ENCODE measurements at places on chromosomes 3 and 15.

GRCh38 chr3:194586836-194587235, 46.4 kb downstream of the TMEM44 start:
- no peak for DNase-seq

GRCh38 chr3:155129396-155129795, 49.3 kb downstream of the MME start:
- no peak for DNase-seq

DNA sequence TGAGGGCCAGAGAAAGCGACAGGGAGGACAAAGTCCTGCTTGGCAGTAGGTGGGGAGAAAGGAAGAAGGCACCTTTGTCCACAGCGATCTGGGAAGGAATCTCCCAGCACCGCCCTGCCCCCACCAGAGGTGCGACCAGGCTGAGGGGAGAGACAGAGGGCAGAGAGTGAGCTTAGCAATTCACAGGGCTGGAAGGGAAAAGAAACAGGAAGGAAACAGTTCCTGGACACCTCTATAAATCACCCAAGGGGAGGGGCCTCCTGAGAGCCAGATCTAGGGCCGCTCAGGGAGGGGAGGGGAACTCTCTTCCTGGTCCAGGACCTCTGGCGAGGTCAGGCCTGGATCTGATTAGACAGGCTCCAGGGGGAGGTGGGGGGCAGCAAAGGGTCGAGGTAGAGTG, 35.4 kb downstream of the RNU5B-1 start:
- no peak for DNase-seq

DNA sequence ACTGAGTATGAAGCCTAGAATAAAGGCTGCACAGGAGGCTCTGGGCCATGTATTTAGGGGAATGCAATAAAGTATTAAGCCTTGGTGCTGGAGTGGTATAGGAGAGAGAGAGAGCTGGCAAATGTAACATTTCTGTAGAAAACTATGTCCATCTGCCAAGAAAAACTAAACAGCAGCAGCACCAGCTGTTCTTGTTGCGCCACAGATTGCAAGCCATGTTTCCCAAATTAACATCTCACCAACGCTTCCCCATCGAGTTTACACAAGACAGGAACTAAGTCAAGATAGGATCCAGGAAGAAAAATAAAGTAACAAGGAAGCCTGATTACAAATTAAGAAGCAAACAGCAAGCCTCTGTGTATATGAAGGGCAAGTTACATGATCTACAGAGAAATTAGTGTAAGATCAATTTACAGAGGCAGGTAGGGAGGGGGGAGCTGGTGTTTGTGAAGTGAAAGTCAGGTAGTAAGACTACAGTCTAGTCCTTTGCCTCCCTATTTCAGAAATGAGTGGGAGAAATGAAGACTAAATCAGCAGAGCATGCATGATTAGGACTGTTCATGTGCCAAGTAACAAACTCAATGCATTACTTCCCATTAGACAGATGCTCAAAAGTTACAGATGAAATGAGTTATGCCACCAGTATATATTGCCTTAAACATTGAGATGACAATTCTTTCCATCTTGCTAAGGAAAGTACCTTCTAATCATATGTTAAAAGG, 900.5 kb downstream of the EPHA3 start:
- DNase-seq = no peak

GRCh38 chr15:45884289-45884688, 249.5 kb downstream of the SQOR start:
- no peak for DNase-seq

DNA sequence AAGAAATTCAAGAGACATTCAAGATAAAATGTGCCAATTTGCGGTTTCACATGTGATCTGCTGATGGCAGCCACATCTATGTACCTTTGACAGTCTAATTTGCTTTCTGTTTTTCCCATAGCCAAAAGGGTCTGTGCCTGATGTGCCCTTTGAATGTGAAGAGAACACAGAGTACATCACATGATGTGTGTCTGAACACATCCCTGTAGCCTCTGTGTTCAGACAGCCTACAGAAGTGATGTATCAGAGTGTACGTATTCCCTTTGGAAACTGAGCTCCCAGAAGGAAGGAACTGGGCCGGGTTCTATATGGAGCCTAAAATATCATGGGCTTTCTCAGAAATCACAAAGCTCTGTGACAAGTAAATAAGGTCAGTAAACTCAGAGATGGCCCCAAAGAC, 52.4 kb downstream of the BOC start:
- DNase-seq = no peak

DNA sequence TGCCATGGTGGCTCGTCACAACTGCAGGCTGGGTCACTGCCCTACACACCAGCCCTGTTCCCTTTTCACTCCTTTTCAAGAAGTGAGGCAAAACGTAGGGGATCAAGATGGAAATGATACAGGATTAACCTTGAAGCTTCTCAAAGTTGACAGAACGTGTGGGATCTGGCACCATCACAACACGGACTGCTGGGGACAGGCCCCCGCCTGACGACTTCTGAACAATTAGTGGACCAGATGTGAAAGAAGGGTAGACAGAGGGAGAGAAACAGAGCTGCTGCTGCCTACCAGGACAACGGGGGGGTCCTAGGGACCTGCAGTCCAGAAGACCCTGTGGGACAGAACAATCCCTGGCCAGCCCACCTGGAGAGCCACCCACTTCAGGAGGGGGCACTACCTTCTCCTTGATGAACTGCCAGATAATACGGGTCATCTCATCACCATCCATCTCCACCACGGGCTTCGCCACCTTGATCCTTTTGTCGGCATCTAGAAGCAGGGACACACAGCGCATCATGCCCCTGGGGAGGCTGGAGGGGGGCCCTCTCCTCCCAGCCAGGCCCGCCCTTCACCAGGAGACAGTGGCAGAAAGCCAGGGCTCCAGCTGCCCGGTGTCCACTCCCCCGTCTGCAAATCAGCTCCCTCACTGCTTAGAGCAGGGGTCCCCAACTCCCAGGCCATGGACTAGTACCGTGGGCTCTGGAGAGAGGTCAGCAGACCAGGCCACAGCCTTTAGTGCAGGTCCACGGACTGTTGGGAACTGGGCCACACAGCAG, 10.9 kb downstream of the IDH2 start:
- DNase-seq = no peak

DNA sequence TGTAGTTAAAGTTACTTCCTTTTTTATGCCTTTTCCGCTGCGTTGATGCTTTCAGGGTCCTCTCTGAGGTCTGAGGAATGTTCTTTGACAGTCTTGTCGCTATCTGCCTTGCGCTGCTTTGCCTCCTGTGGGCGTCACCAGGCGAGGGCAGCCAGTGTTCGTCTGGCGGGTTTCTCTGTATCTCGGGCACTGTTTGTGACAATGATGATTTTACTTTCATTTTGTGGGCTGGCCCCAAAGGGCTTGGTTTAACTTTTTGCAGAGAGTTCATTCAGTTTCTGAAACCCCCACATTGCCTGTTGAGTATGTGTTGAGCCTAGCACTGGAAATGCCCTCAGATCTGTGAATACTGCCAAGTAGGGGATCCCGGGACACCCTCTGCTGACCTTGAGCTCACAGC, 24.6 kb upstream of the SACM1L start:
- DNase-seq = peak; percentile 53

DNA sequence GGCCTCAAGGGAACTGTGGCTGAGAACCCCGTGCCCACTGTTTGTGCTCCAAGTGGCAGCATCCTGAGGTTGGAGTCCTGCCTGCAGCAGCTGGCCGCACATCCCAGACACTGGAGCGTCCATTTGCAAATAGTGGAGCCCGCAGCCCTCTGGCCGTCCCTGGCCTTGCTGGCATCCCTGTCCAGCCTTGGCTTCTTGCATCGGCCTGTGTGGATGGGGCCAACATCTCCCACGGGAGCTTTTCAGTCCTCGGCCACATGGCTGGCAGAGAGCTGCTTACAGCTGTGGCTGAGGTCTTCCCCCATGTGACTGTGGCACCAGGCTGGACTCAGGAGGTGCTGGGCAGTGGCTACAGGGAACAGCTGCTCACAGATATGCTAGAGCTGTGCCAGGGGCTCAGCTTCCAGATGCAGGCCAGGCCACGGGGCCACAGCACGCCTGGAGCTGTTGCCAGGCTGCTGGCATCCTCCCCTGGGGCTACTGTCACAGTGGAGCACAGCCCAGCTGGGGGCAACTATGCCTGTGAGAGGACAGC, 71.2 kb downstream of the FAM43A start:
- DNase-seq = no peak

All from stimulated activated CD4-positive, alpha-beta T cell treated with anti-CD3 and anti-CD28 coated beads, Interleukin-12 subunit alpha, Interleukin-12 subunit beta, amount 100 ng/mL, for 48 hours (primary cell).